ENCODE measurements at places on chromosomes 5 and 9.

DNA sequence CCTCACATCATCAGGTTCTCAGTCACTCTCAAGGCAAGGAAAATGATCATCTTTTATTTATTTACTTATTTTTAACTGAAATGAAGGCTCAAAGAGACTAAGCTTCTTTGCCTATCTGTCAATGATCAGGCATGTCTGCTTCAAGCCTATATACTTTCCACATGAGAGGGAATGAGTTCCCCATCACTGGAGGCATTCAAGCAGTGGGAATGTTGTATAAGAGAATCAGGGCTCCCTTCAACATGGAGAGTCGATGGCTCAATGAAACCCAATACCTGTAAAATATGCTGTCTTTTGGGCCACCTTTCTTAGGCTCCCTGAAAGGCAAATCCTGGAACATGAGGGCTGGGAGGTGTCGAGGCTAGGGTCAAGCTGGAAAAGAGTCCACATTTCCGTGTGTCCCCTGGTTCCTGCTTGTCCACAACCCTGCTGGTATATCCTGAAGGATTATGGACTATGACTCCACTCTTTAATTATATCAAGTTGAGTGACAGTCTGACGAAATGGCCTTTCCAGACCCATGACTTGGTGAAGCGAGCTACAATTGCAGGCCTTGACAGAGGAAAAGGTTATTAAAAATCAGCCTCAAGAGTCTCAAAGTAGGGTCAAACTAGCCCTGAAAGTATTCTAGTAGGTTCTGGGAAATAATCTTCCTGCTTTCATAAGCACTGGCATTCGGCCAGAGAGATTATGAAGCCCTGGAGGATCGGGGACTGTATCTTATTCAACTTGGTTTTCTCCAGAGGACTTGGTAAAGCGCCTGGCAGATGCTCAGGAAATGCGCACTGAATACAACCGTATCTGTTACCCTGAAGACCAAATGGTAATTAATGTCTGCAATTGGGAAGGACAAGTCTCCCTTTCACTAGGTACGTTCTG lies 145.9 kb upstream of the TBC1D2 start:
- DNase-seq: no peak

DNA sequence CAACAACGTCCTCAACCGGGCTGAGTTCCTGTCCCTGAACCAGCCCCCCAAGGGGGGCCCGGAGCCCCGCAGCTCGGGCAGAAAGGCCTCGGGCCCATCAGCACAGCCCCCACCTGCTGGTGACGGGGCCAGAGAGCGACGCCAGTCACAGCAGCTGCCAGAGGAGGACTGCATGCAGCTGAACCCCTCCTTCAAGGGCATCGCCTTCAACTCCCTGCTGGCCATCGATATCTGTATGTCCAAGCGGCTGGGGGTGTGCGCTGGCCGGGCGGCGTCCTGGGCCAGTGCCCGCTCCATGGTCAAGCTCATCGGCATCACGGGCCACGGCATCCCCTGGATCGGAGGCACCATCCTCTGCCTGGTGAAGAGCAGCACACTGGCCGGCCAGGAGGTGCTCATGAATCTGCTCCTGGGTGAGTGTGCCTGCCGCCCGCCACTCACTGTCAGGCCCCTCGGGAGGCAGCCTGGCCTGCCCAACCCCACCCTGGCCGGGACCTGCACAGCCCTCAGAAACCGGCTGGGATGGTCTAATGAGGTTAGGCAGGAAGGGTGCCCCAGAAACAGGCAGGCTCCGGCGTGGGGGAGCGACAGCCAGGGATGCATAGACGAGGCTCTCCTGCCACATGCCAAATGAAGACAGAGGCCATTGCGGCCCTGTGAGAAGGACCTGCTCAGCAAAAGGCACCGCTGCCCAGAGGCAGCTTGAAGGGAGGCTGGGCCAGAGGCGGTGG lies 678 bp downstream of the PLPP7 start:
- no peak for DNase-seq

DNA sequence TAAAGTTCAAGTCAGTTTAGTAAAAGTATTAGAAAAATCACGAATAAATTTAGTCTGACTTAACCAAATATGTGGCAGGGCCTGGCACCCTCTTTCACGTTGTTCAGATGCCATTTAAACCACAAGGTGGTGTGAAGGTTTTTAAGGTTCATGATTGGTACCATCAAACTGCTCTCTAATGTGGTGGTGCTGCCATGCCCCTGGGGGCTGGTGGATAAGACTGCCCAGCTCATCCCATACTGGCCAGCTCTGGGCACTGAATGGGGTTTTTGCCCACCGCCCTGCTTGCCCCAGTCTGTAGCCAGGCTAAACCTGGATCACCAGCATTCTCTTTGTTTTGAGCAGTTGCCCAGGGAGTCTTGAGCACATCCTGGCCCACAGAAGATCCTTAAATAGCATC lies 159.3 kb downstream of the GABBR2 start:
- DNase-seq: no peak

DNA sequence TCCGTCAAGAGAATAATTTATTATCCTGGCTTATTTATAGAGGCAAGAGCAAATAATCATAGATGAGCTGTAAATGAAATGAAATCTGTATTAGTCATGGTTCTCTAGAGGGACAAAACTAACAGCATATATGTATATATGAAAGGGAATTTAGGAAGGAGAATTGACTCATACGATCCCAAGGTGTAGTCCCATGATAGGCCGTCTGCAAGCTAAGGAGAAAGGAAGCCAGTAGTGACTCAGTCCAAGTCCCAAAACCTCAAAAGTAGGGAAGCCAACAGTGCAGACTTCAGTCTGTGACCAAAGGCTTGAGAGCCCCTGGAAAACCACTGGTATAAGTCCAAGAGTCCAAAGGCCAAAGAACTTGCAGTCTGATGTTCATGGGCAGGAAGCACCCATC lies 515.9 kb upstream of the CYLC2 start:
- no peak for DNase-seq

GRCh38 chr5:96881511-96882115 lies 5.3 kb downstream of the ERAP2 start:
- no peak for DNase-seq

- DNase-seq: no peak
Measured at GRCh38 chr9:3585606-3586005, 59.8 kb upstream of the RFX3 start.

DNA sequence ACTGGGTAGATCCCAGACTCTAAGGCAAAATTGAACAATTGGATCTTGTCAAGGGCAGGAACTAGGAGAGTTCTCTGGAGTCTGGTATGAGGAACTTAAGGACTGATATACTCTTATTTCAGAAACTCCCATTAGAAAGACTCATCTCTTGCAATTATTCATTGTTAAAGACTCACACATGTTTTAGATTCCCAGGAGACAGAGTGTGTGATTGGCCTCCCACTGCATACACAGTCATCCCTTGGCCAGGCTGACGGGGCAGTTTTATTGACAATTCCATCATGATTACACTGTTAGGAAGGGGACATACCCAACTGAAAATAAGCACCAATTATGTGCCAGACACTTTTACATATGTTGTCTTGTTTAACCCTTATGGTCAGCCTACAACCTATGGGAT lies 347.2 kb downstream of the DMAC1 start:
- DNase-seq: no peak

GRCh38 chr5:124057724-124058231 lies 545.8 kb downstream of the CSNK1G3 start:
- no peak for DNase-seq

- no peak for DNase-seq
Measured at GRCh38 chr5:44167540-44167939, 221.7 kb downstream of the FGF10 start.

DNA sequence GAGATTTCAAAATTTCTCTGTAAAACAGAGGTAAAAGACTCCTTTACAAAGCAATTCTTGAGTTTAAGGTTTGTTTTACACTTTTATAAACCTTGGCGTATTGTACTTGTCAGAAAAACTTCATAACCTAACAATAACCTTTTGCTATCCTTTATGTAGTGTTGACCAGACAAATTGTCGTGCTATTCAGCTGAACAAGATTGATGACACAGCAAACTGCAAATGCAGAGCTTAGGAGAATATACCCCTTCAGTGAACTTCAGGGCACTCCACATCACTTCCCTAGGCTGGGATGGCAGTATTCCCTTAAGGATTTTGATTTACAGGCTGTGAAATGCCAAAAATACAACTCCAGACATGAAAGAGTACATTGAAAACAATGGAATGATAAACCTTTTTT lies 89.2 kb upstream of the CDH18 start:
- no peak for DNase-seq

GRCh38 chr9:135062254-135062653 lies 25.2 kb upstream of the OLFM1 start:
- no peak for DNase-seq

DNA sequence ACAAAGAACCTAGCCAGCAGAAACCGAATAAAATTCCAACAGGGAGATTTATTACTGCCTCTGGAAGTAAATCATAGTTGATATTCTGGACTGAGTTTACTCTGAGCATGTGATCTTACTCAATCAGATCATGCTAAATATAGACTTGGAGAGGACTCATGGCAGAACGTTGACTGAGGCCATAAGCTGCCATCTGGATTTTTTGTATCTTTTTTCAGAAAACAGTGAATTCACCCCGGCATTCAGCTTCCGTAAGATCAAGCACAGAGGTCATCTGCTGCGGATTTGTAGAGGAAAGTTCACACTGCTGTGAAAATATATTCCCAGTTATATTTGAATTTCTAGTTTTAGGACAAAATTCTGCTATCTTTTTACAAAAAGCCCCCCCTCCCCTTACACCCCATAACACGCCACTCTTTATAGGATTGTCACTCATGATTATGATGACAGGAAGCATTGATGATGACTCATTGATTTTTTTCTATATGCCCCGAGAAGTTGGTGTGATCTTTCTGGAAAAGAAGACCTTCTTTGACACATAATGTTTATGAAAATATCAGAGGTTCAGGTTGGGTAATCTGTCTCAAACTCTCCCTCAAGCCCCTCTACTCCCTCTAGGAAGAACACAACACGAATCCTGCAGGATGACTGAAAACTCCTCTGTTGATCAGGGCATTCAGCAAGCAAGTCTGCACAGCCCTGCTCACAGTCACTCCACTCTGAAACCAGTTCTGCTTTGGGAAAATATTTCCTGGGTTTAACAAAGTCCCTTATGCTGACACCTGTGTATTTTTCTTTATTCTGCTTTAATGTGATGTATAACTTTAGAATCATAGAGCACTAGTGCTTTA lies 70.8 kb downstream of the NXNL2 start:
- no peak for DNase-seq

GRCh38 chr9:95752129-95752731 lies 123.3 kb upstream of the ERCC6L2 start:
- DNase-seq: no peak

DNA sequence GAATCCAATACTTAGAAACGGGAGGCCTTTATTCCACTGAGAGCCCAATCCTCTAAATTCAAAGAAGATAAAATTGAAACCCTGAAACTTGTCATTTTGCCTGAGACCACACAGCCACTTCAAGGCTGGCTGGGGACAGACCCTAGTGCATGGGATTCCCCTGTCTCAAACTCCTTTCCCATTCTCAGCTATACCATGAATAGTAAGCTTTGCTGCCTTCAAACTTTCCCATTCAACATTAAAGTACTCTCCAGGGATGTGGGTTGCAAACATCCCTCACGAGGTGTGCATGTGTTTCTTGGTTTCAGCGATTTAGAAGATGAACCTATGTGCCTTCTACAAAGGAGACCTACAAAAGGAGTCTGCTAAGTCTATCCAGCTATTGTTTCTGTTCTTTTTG lies 64.6 kb downstream of the GABRB2 start:
- DNase-seq: no peak

- no peak for DNase-seq
Measured at GRCh38 chr5:1543398-1544293, 19.9 kb upstream of the LPCAT1 start.

DNA sequence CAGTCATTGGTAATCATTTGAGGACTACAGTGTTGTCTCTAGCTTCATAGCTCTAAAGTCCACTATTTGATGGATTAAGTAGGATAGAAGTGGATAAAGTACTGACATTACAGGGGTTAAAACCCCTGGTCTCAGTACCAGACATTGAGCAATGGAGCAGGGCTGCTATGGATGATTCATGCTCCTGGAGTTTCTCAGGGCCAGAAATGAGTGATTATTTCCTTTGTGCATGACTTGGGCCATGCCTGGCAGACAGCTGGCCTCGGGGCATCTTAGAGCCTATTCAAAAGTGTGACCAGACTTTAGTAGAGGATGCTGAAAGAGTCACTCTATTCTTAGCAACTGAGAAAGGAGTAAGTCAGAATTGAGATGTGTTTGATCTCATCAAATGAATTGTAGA lies 350.7 kb upstream of the TLE4 start:
- no peak for DNase-seq

DNA sequence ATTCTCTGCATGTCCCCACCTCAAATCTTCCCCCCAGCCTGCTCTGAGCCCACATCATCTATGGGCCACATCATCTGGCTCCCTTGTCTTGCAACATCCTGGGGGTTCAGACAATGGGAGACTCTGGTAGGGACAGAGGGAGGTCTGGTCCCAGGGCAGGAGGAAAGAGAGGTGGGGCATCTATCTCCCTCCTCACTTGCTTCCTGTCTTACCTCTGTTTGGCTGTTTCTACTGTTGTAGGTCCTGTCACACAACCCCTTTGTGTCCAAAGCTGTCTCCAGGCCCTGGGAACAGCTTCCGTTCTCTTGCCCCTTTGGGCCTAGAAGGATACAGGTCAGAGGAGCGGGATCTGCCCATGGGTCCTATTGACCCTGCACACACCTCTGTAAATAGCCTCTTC lies 227.2 kb downstream of the NSG2 start:
- DNase-seq: no peak

DNA sequence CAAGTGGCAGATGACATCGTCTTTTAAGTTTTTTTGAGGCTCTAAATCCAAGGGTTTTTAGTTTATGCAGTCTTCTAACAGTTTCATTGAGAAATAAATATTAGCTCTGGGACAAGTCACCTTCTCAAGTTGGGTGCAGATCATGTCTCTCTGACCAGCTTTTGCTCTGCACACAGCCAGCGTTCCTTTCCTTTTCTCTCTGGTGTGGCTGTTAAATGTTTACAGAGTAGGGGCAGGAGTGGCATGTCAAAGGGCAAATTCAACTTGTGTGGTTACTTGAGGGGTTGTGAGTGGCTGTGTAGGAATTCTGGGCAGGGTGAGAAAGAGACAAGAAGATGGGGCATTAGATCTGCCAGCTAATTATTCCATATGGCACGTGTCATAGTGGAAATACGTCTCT lies 187.5 kb upstream of the HMHB1 start:
- no peak for DNase-seq

- DNase-seq: no peak
Measured at GRCh38 chr9:90058182-90058763, 453.5 kb downstream of the GADD45G start.

DNA sequence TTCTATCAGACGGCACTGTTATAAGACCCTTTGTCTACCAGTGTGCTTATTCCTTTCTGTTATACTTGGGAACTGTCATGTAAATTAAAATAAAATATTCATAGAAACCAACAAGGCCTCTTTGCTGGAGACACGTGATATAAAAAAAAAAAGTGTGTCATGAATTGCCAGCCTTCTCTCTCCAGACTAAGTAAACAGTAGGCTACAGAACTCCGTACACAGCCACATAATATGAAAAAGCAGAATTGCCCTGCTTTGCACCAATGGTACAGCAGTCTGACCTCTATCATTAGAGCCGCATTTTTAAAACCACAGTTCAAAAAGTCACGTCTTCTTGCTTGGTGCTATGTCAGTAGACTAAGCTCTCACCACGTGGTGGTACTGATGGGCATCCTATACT lies 231.3 kb downstream of the SEMA5A start:
- DNase-seq: no peak
